ENCODE measurements at places on chromosomes 13 and 19. TPM values are rescaled to one million over a fixed set of nuclear protein-coding genes. Genes with fewer than 3 reads are reported as not detected.

- H3K27ac ChIP-seq = no peak overlapping the region
- no peak overlapping the region for H3K4me3 ChIP-seq
- peaks cover 7% of the 10 kb centered on the region for H3K36me3 ChIP-seq
- peaks cover 5% of the 10 kb centered on the region for H3K4me1 ChIP-seq
Measured at GRCh38 chr13:40813667-40814454, 24.4 kb downstream of the SLC25A15 start.

KISS1R gene
- 1.1 TPM for total RNA-seq

DNA sequence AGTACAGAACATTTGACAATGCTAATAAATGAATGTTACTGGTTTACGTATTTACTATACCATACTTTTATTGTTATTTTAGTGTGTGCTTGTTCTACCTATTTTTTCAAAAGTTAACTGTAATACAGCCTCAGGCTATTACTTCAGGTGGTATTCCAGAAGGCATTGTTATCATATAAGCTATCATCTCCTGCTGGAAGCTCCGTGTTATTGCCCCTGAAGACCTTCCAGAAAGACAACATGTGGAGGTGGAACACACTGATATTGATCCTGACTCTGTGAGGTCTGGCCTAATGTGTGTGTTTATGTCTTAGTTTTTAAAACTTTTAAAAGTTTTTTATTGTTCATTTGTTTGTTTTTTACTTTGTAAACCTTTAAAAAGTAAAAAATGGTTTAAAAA, 509.8 kb upstream of the SPRY2 start:
- H3K27ac ChIP-seq = no peak overlapping the region
- DNase-seq = no peak
- no peaks in the 10 kb centered on the region for H3K4me1 ChIP-seq
- no peaks in the 10 kb centered on the region for H3K27me3 ChIP-seq
- H3K36me3 ChIP-seq = no peaks in the 10 kb centered on the region

STXBP2 gene
- total RNA-seq = 247 TPM
